Activated T-cell treated with anti-CD3 and anti-CD28 coated beads for 48 hours (primary cell): ENCODE measurements at places on chromosomes 1 and 21.

DNA sequence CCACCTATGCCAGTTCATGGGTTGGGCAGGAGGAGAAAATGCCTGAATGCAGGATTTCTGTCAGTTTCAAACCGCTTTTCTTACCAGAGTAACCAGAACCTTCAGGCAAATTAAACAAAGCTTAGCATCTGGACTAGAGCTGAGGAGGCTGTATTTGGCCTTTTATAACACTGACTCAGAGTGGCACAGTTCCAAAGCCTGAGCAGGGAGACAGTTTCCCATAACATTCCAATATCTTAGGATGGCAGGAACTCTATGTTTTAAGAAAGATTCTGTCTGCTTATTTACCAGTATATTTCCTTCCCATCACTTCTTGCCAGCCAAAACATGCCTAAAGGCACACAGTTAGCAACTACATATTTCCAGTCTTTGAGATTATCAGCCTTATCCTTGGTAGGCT lies 46.8 kb downstream of the UBR4 start:
- DNase-seq, result no peak

DNA sequence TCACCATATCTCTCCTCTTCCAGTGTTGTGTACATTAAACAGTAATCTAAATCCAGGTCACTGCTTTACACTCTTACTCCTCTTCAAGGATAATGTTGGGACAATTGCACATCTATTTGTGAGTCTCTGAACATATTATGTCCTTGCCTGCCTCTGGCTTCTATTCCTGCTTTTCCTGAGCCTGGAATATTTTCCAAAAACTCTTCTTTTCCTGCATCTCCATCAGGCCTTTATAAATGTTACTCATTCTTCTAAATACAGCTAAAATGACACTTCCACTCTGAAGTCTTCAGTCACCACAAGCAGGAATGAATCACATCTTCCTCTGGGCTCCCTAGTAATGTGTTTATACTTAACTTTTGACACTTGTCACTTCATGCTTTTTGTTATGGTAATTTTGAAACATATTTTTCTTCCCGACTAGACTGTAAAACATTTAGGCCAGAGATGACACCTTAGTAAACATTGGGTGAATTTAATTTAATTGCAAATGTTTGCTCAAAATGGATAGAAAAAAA lies 396.0 kb downstream of the LRRIQ3 start:
- DNase-seq, result no peak

DNA sequence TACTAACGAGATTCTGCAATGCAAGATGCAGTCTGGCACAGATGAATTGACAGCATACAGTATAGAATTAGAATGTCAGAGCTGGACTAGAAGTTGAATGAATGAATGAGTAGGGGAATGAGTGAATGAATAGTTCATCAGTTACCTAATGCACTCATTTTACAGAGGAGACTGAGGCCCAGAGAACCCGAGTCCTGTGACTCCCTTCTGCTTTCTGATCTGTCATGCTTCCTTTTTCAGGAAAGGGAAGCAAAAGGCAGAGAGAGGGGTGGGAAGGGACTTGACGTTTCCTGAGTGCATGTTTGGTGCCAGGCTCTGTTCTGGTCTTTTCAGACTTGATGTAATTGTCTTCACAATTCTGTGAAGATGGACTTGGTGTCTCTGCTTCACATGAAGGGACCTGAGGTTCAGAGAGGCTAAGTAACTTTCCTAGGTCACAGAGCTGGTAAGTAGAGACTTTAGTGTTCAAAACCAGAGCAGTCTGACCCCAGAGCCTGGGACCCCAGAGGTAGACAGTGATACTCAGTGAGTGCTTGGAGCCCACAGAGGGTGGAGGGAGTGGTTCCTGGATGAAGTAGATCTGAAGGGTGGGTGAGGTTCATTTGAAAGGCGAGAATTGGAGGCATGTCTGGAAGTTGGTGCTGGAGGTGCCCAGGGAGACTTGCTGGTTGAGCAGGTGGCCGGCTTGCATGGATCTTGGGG lies 8.0 kb upstream of the MEX3A start:
- DNase-seq, result no peak

DNA sequence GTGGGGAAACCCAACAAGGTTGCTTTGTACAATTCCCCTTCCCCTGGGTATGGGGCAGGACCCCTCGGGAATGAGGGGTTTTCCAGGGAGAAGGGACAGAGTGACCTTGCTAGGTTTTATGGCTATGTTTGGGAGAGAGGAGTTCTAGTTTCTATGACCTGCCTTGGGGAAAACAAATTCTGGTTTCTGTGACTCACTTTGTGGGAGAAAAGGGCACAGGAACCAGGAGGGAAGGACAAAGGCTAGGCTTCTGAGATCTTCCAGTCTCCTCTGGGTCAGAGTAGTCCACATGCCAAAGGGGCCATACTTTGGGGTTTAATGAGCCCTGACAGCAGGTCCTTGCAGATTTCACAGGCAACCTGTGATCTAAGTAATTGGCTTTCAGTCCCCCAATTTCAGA lies 5.5 kb upstream of the PTGER3 start:
- DNase-seq, result no peak

DNA sequence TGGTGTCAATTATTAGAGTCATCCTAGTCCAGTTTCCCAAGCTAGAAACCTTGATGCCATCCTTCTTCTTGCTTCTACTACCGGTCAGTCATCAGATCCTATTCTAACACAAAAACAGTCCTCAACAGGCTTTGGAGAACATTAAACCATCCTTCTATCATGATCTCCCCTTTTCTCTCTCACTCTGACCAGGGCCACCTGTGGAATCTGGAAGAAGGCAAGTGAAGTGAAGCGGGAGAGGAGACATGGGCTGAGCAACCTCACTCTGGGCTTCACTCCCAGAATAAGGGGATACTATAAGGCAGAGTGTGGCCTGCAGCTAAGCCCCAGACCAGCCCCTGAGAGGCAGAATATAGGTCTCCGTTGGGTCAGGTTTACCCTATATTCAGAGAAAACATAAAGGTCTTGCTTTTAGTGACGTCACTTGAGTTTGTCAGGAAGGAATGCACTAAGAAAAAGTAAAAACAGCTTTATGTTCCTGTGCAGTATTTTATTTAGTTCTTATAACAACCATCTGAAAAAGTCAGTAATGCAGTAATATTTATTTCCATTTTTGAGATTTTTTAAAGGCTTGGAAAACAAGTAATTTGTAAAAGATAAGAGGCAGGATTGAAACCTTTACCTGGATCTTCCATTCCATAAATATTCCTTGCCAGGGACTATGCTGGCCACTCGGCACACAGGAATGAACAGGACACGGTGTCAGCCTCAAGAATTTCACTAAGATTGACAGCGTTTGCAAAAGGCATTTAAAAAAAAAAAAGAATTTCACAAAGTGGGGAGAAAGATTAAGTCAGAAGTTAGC lies 61.3 kb downstream of the NFASC start:
- no peak for DNase-seq

GRCh38 chr1:69244211-69244610 lies 323.5 kb upstream of the LRRC7 start:
- no peak for DNase-seq

DNA sequence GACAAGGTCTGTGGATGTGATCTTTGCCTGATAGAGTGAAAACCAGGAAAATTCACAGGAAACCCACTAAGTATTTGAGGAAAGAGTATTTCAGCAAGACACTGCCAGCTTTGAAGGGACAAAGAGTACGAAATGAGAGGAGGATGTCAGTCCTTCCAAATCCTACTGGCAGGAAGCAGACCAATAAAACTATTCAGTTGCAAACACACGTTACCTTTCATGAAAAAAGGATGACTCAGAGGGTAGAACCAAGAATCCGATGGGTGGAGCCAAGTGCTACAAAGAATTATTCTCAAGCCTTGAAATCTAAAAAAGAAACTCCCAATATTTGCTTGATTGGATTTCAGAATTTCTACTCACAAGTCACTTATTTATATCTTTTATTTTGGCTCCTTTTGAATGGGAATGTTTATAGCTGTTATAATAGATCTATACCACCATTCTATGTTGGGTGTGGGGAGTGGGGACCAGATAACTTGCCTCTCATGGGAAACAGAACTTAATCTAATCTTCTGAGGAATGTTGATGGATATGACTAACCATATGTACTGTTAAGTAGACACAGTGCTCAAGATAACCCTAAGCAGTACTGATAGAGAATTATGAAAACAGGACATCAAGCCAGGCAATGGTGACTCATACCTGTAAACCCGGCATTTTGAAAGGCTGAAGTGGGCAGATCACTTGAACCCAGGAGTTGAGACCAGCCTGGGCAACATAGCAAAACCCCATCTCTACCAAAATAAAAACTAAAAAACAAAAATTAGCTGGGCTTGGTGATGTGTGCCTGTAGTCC lies 19.3 kb upstream of the HEATR1 start:
- DNase-seq, result no peak

DNA sequence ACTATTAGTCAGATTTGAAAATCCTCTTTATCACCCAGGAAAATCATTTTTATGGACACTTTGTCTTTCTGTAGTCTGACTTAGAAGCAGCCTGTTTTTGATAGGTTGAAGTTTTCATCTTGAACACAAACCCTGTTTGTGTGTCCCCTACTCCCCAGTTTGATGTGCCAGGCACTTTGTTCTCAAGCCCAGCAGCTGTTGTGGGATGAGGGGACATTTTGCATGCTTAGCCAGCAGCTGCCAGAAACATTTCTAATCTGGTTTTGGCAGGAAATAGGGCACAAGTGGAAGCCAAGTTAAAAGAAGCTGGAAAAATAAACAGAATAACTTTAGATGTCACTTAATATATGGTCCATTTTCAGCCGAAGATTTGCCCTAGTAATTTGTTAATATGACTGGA lies 29.9 kb downstream of the ACTN2 start:
- no peak for DNase-seq

GRCh38 chr1:52918201-52918600 lies 3.3 kb downstream of the ECHDC2 start:
- no peak for DNase-seq

- DNase-seq, result peak; percentile 61
These were observed 66.6 kb downstream of the BCAR3 start for GRCh38 chr1:93614986-93615581.

DNA sequence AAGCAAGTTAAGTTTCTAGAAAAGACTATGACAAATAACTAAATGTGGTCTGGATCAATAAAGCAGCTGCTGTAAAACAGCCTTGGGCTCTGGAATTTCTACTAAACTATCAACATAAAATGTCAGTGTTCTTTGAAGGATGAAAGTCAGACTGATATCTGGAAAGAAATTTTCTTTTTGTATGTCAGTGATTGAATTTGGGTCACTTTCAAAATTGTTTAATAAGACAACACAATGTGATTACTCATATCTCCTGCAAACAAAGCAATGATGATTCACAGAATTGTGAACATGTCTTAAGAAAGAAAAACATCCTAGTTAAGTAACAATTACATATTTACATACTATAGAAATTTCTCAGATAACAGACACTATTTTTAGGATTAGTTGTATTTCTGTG lies 826.4 kb downstream of the PLA2G4A start:
- DNase-seq, result no peak

GRCh38 chr1:156864796-156865195 lies 4.1 kb downstream of the NTRK1 start:
- DNase-seq, result no peak

GRCh38 chr1:94246692-94247137 lies 9.3 kb upstream of the ARHGAP29 start:
- DNase-seq, result no peak

- no peak for DNase-seq
These were observed 3.8 kb upstream of the S100B start for GRCh38 chr21:46608672-46609111.

DNA sequence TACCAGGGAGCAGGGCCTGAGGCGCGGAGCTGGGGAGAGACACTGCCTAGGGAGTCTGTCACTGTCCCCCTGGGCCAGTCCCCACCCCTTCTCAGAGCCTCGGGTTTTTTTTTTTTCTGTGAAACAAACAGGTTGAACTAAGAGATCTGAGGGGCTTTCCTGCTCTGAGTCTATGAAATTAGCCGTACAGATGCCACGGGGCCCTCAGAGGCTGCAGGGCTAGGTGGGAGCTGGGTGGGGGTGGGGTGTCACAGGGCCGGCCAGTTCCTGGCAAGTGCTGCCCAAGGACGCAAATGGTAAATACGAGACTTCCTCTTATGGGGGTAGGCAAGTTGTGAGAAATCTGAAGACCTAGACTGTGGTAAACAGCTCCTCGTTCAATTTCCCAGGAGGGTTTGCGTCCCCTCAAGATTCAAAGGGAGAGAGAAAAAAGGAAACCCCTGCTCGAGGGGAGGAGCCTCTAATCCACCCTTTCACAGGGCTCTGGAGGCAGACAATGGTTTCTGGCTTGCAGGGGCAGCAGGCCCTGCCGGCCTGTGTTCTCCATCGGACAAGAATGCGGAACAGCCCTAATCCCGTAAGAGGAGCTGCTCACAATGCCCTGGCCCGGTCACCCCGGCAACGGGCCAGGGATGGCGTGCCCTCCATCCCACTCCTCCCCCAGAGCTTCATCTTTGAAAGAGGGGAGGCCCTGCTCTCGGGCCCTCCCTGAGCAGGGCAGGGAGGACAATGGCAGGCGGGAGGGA lies 7.8 kb downstream of the NUAK2 start:
- no peak for DNase-seq

- no peak for DNase-seq
These were observed 33.2 kb downstream of the KCNA10 start for GRCh38 chr1:110485725-110486124.

GRCh38 chr1:34406377-34406776 lies 229.7 kb downstream of the C1orf94 start:
- no peak for DNase-seq

- DNase-seq, result no peak
These were observed 47.4 kb upstream of the ACTRT2 start for GRCh38 chr1:2973601-2974593.

DNA sequence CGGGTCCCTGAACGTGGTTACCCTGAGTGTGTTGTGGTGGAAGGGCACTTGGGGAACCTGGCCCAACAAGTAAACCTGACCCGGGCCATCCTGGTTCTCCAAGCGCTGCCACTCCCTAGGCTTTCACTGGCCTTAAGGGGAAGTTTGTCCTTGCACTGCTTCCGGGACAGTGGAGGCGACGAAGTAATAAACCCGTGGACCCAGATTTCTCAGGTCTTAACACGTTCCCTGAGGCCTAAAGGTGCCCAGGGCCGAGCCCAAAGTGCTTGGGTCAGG lies 261 bp upstream of the CCDC24 start:
- DNase-seq, result no peak

- no peak for DNase-seq
These were observed 78.3 kb downstream of the CLEC20A start for GRCh38 chr1:178418284-178418955.

DNA sequence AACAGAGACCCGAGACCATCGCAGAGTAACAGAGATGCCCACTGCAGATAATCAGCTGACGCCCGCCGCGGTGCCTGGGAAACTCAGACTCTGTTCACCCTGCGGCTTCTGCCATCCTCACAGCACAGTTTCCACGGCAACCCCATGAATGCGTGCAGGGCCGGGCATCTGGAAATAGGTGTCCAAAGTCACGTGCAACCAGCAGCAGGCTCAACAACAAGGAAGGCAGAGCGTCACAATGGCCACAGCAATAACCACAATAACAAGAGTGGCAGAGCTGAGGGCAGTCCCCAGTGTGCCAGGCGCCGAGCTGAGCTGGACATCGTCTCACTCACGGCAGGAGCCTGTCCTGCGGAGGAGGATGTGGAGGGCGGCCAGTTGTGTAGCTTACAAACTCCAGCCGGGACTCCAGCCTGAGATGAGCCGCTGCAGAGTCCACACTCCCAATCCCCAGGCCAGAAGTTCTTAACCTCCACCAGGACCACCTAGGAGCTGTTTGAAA lies 102.0 kb downstream of the CRYAA start:
- no peak for DNase-seq
